Fibroblast of mammary gland (primary cell): ENCODE measurements at places on chromosomes 7 and 10.

- DNase-seq: no peak
Observed at GRCh38 chr10:71073451-71074175, 138.8 kb upstream of the UNC5B start.

GRCh38 chr10:123835575-123835974 lies 56.0 kb downstream of the CPXM2 start:
- no peak for DNase-seq

- DNase-seq: no peak
Observed at GRCh38 chr7:74665296-74665938, 7.9 kb downstream of the GTF2I start.

DNA sequence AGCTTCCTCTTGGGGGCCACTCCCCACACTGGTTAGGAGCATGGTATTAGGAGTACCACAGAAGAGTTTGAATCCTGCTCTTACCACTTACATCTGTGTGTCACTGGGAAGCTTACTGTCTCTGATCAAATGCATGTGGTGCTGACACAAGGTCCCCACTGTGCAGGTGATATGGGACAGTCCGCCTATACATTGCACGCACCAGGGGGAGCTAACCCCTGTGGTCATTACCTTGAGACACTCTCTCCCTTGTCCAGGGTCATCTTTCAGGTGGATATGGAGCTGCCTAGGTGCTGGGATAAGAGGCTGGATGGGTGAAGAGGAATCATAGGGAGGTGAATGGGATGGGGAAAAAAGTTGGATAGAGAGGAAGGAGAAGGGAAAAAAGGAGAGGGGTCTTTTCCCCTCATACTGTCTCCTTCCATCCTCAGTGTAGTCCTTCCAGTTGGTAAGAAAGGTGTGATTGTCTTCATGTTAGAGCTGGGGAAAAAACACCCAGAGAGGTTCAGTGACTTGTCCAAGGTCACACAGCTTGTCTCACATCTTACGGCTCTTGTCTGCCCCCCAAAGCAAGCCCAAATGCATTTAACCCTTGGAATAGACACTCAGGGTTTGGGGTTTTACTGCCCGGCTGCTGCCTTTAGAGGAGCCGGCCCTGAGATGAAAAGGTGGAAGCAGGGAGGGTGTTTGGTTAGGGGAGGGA lies 125.9 kb downstream of the CDH23 start:
- no peak for DNase-seq

GRCh38 chr7:117682681-117683385 lies 190.4 kb downstream of the CTTNBP2 start:
- DNase-seq: peak; percentile 18

GRCh38 chr10:69567920-69568319 lies 5.3 kb downstream of the NEUROG3 start:
- DNase-seq: peak; percentile 53

- peak; percentile 72 for DNase-seq
Observed at GRCh38 chr7:127803626-127804025, 151.6 kb downstream of the SND1 start.

- no peak for DNase-seq
Observed at GRCh38 chr10:93865794-93866425, 27.9 kb upstream of the SLC35G1 start.

GRCh38 chr7:132080467-132080866 lies 495.8 kb downstream of the PLXNA4 start:
- DNase-seq: no peak

DNA sequence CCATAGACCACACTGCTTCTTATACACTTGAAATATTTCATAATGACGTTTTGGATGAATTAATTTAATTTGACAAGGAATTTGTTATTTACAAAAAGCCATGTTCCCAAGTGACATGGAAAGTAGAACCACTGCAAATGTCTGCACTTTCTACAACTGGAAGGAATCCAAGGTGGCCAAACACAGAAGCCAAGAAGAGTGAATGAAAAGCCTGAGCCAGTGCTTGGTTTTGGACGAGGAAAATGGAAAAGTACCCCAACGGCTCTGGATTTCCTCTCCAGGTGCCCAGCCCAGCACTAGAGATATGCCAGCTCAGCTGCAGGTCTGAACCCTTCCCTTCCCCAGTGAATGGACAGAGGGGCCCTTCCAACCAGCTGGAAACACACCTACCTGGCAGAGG lies 279.4 kb downstream of the TNS3 start:
- DNase-seq: no peak

DNA sequence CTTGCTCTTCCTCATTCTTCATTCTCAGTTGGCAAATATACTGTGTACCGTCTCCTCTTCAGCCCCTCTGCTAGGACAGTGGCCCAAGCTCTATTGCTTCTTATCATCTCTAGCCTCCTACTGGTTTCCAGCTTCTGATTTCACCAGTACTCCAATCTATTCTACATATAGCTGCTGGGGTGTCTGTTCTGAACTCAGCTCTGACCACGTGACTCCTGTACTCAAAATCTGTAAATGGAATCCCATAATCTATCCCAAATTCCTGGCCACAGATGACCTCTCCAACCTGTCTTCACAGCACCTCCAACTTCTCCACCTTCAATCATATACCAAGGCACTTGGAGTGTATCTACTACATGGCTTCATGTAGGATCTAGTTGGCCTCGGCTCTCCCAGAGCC lies 152.9 kb downstream of the NRCAM start:
- no peak for DNase-seq

GRCh38 chr7:143385891-143386781 lies 5.0 kb downstream of the ZYX start:
- DNase-seq: peak; percentile 63

DNA sequence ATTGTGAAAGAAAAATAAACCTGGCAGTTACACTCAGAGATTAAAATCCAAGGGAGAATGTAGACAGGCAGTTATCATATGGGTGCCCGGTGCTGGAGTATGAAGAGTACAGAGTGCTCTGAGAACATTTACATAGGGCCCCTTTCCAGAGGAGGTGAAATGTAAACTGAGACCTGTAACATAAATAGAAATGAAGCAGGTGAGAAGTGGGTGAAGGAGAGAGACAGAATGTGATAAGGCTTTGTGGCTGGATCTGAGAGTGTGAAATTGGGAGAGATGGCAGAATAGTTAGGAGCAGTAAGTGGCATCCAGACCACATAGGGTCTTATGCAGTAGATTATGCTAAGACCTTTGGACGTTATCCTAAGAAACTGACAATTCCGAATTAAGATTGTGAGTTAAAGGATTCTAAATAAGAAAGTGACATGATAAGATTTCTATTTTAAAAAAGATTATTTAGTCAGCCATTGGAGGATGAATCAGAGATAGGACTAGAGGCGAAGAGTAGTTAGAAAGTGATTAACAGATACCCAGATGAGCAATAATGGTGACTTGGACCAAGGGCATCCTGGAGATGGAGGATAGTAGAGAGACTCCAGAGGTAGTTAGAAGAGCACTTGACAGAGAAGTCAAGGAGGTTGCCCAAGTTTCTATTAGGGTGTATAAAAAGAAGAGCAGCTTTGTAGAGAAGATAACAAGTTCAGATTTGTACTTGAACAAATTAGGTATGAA lies 36.7 kb downstream of the DNAH11 start:
- peak; percentile 2 for DNase-seq
